ENCODE measurements at places on chromosomes 6 and 20.

DNA sequence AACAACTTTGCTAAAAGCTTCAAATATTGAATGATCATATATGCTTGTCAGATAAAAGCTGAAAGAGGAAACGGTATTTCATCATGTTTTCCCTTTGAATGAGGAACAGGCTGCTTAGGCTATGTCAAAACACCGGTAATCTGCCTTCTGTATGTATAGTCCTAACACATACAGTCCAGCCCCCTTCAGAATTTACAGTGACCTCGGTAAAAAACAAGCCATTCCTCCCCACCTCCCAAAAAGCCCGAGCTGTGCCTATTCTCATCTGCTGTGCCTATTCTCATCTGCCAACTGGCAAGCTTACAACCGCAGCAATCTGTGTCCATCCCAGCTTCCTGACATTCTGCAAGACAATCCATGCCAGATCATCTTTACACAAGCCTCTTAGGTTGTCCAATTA, 26.8 kb upstream of the UBE2J1 start:
- no peak for DNase-seq

DNA sequence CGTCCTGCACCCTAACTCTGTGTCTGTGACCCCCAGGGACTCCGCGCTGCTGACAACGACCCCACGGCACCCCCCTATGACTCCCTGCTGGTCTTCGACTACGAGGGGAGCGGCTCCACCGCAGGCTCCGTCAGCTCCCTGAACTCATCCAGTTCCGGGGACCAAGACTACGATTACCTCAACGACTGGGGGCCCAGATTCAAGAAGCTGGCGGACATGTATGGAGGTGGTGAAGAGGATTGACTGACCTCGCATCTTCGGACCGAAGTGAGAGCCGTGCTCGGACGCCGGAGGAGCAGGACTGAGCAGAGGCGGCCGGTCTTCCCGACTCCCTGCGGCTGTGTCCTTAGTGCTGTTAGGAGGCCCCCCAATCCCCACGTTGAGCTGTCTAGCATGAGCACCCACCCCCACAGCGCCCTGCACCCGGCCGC, 129.0 kb downstream of the TAF4 start:
- DNase-seq = no peak

GRCh38 chr6:89547281-89547680, 91.3 kb downstream of the LYRM2 start:
- DNase-seq = no peak

- no peak for DNase-seq
Measured at GRCh38 chr6:129364037-129364436, 345.9 kb downstream of the ARHGAP18 start.

DNA sequence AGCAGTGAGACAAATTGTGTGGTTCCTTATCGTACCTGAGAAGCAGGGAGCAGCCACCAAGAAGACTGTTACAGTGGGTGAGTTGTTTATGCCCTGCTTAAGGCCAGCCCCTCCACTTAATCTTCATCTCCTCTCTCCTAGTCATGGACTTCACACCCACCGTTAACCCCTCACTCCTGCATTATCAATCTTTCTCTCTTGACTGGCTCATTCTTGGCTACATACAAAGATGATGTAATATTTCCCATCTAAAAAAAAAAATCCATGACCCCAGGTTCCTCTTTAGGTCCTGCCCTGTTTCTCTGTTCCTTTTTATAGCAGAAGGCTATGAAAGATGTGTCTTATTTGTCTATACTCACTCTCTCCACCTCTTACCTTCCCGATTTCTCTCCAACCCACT, 72.4 kb downstream of the SHLD1 start:
- no peak for DNase-seq

GRCh38 chr6:38077488-38078030, 258.0 kb downstream of the ZFAND3 start:
- no peak for DNase-seq

GRCh38 chr6:152572338-152573088, 64.6 kb downstream of the SYNE1 start:
- DNase-seq = no peak

GRCh38 chr6:34697544-34697836, 923 bp upstream of the ILRUN start:
- no peak for DNase-seq

DNA sequence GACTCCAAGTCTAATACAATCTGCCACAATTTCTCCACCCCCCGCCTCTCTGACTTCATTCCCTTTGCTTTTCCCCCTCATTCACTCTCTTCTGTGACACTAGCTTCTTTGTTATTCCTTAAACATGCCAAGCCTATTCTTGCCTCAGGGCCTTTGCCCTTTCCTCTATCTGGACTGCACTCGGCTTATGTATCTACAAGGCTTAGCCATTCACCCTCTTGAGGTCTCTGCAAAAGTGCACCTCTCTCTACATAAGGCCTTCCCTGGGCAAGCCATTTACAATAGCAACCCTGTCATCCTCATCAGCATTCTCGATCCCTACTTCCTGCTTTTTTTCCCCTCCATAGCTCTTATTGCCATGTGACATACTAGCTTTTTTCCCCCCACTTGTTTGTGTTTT, 168.9 kb downstream of the PDSS2 start:
- DNase-seq = no peak

DNA sequence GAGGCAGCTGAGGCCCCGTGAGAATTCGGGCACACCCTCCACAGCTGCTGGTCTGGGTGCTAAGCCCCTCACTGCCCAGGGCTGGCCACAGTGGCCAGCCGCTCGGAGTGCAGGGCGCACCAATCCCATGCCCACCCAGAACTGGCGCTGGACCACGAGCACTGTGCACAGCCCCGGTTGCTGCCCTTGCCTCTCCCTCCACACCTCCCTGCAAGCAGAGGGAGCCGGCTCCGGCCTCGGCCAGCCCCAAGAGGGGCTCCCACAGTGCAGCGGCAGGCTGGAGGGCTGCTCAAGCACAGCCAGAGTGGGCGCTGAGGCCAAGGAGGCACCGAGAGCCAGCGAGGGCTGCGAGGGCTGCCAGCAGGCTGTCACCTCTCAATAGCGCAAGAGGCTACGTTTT, 35.0 kb downstream of the CGA start:
- DNase-seq = no peak

DNA sequence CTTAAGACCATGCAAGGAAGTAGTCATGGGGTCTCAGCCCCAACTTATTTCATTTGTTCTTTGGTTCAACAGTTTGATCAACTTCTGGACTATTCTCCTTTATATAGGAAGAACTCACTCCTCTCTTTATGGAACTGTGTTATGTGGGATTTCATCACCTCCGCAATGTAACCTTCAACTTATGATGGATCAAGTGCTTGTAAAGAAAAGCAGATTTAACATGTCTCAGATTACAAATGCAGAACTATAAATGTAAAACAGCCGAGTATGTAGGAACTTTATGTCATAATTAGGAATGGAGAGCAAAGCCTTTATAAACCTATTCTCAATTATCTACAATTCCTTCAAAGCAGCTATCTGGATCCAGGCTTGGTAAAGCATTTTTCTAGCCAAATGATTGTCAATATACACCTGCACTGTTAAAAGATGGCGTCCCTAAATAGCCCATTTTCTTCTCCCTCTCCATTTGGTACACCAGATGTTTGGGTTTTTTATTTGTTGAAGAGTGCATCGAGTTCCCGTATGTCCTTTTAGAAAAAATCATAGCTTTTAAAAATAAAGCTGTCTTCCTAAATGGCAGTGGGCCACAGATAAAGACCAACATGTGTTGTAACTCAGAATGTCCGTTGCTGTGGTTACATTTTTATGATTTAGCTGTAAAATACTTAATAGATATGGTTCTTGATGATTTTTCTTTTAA, 985.1 kb upstream of the SLC35B3 start:
- no peak for DNase-seq

- no peak for DNase-seq
Measured at GRCh38 chr6:53358440-53359094, 9.8 kb upstream of the ELOVL5 start.

GRCh38 chr6:109879521-109879920, 98.6 kb upstream of the GPR6 start:
- no peak for DNase-seq

GRCh38 chr6:40472353-40472752, 114.8 kb downstream of the LRFN2 start:
- no peak for DNase-seq

- no peak for DNase-seq
Measured at GRCh38 chr6:41940759-41941279, 789 bp downstream of the CCND3 start.

Data from GM13977 (cell line).